ENCODE measurements at places on chromosomes 11 and 22. TPM values are rescaled to one million over a fixed set of nuclear protein-coding genes. Genes with fewer than 3 reads are reported as not detected.

DNA sequence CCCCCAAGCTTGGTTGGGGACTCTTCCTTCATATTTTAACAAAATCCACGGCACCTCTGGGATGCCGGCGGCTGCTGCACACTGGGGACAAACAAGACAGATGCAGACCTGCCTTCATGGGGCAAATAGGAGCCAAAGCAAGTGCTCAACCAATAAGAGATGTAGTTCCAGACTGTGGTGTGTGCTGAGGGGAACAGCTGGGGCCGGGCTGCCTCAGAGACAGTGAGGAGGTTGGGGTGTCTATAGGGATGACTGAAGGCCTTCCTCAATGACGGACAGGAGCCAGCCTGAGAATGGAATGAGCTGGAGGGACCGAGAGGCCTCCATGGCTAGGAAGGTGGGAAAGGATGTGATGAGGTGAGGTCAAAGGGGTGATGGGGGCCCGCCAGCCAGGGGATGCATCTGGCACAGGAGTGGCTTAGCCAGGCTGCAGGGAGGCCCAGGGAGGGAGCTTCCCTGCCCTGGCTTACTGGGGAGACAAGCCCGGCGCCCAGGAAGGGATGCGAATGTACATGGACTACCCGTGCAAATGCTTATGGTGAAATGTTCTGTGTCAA is 10.3 kb upstream of the CTSD start:
- no peak for DNase-seq

DNA sequence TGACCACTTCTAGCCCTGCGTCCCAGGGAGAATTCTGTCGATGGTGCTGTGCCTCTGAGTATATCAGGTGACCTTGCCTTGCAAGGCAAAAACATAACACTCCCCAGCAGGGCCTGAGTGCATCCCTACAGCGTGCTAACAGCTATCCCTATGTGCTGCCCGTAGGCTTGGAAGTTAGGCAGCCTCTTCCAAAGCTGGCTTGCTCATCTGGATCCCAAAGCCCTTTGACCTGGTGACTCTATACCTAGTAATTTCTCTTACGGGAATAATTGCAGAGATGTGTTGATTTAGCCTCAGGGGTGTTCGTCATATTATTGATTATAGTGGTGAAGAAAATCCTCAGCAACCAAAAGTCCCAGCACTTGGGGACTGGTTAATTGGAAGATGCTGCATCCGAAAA is 32.6 kb upstream of the CRYBB3 start:
- DNase-seq: no peak

DNA sequence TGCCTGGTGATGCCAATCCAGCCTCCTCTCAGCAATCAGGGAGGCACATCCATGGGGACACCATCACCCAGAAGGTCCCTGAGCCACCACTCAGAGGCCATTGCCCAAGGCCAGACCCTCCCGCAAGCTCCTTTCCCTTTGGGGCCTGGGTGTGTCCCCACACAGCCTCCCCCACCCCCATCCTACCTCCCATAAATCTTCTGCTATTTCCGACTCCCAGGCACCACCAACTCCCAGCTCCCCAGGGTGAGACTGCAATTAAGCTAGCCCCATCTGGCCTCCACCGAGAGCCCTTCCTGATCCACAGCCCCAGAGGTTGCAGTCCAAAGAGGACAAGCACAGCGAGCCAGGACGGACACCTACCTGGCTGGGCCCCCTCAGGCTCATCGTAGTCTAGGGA is 6.3 kb downstream of the ARHGAP1 start:
- no peak for DNase-seq

The GTSE1 gene
- total RNA-seq: 0.99 TPM

The TRIM51 gene
- total RNA-seq: not detected

DNA sequence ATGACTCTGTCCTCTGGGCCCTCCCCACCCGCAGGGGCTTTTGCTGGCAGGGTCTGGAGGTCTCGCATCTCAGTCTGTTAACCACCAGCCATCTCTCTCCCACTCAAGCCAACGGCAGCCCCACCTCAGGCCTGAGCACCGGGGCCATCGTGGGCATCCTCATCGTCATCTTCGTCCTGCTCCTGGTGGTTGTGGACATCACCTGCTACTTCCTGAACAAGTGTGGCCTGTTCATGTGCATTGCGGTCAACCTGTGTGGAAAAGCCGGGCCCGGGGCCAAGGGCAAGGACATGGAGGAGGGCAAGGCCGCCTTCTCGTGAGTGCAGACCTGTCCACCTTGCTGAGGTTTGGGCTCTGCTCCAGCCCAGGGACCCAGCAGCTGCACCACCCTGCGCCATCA is 44.3 kb upstream of the TTC12 start:
- DNase-seq: no peak

The ASRGL1 gene
- 10.5 TPM for total RNA-seq

- DNase-seq: no peak
Observed at GRCh38 chr11:34411111-34411510, 27.6 kb upstream of the CAT start.

GRCh38 chr11:43922295-43922648 is 20.2 kb upstream of the C11orf96 start:
- no peak for DNase-seq

The SNX15 gene
- total RNA-seq: 6.8 TPM

The EXPH5 gene
- total RNA-seq: under 0.01 TPM

- DNase-seq: peak; percentile 82
Observed at GRCh38 chr22:37176464-37177061, 11.5 kb downstream of the C1QTNF6 start.

DNA sequence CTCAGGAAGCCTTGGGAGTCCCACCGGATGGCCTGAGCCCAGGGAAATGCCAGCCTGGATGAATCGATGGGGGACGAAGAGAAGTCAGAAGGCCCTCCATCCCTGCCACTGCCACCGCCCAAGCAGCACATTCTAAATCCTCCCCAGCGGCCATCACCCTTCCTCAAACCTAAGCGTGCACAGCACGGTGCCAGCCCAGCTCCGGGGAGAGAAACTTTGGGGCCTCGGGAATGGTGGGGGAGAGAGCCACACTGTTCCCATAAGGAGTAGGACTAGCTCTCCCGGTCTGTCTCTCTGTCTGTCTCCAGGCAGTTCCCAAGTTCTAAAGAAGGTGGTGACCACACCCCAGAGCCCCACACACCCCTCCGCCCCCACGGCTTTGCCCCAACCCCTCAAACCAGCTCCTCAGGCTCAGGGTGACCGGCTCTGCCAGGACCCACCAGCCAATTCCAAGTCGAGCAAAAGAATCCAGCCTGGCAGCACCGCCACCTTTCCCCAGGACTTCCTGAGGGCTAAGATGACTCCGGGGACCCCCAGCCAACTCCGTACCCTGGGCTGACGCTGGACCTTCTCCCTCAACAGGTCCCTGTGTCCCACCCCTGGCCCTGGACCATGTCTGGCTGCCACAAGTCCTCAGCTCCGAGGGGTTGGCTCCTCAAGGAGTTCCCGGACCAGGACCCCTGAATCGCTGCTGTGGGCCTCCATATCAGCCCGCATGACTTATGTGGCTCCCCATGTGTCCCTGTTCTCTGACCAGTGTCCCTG is 2.7 kb downstream of the AHNAK start:
- no peak for DNase-seq

The ZP1 gene
- not detected for total RNA-seq

The C1QTNF5 gene
- 93.1 TPM for total RNA-seq

GRCh38 chr11:41461057-41461681 is 1.7 kb upstream of the LRRC4C start:
- DNase-seq: peak; percentile 1

DNA sequence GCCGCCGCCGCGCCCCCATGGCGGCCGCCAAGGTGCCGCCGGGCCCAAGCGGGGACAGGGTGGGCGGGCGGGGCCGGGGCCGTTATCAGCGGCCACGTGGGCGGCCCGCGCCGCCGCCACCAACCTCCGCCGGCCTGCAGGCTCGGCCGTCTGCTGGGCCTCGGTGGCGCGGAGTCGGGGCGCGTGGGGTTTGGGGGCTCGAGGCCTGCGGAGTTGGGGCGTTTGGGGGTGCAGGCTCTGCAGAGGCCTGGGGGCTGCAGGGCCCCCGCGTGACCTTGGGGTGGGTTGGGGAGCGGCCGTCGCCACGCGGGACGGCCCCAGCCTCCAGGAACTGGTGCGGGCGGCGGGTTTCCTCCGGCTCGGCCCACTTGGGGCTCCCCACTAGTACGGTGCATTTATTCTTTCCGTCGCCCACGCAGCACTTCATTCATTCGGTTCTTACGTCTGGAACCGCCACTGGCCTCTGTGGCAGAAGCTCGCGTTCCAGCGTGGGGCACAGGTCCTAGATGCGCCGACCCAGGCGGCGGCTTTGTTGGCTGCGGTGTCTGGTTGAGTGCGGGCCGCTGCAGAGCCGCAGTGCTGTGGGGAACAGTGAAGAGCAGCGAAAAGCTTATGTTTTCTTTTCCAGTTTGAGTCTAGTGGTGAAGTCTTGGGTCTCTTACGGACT is 740 bp upstream of the TRMT2A start:
- peak; percentile 29 for DNase-seq

The PKP3 gene
- 0.22 TPM for total RNA-seq

DNA sequence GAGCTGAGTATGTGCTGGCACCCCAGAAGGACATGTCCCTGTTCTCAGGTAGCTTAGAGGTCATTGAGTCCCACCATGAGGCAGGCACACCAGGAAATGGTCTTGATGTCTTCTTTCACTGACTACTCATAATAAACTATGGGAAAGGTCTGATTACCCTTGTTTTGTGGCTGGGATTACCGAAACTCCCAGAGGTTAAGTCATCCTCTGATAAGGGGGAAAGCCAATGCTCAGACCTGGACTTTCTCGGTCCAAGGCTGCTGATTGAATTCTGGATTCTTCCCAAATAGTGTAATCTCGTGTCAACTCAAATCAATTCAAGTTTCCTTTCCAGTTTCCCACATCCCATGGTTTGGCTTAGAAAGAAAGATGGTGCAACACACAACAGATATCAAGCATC is 3.7 kb upstream of the CD44 start:
- DNase-seq: no peak

The GLYATL1 gene
- total RNA-seq: not detected

The POU2AF3 gene
- not detected for total RNA-seq
